ENCODE measurements at places on chromosomes 2 and 18. TPM values are rescaled to one million over a fixed set of nuclear protein-coding genes. Genes with fewer than 3 reads are reported as not detected.

The LYG2 gene
- not detected for total RNA-seq

GRCh38 chr2:219627103-219628100 lies at the start of gene SLC4A3:
Gene SLC4A3 (plus strand): TSS chr2:219627630. CDS start chr2:219627993, 363 bp downstream.
- DNase-seq, result no peak

- DNase-seq, result no peak
These were observed 11.5 kb upstream of the ST8SIA5 start for GRCh38 chr18:46768166-46768921.

- no peak for DNase-seq
These were observed 494.7 kb downstream of the STK39 start for GRCh38 chr2:167752734-167753133.

DNA sequence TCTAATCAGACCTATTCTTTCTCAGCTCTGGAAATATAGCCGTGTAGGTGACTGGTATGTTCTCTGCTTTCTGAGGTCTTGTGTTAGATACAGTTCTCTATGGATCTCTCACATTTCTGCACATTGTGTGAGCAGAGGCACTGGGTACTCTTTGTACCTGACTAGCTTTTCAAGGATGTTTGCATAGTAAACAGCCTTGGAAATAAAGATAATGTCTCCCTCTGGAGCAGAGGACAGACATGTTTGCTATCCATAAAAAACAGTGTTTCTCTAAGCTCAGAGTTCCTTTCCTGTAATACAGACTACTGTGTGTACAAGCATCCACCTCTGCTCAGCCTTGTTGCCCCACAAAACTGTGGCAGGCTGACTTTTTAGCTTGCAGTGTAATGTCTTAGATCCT lies 279.2 kb downstream of the CTNNA2 start:
- no peak for DNase-seq

Data from mesenteric fat pad (tissue), 1 donor.